ENCODE measurements at places on chromosomes 6 and 20.

GRCh38 chr6:170439366-170440361 lies 113.4 kb downstream of the PSMB1 start:
- DNase-seq: no peak

DNA sequence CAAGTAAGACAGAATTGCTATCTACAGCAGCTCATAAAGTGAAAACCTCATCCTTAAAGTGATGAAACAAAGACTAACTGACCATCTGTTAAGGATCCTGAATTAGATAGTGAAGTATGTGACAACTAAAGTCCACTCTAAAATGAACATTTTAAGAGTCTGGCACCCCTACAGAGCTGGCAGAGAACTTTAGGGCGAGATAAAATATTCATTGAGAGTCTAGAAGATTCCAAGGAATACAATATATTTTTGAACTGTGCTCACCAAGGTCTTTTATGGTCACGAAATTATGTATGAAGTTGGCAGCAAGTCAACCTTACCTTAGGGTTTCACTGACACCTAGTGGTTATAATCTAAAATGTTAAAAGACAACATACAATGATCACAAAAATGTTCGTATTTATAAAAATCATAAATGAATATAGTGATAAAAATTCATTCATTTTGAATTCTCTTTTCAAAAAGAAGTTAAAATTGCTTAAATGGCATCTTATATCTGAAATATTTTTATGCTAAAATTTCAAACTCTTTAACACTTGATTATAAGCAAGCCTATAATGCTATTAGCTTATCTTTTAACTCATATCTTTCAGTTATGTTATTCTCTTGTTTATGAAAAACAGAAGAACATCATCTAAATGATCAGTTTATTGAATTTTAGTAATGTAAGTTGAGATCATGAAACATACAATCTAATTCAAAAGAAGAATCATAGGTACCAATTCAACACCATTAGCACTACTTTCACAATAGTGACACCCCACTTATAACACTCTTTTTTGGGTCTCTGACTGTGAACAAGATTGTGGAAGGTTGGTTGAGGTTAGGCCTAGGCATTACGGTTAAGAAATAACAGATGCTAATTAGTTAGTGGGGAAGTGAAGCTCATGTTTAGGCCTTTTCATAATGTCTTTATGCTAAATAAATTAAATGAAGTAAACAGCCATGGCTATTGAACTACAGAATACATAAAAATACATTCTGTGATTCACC lies 27.5 kb downstream of the RSPH3 start:
- no peak for DNase-seq

DNA sequence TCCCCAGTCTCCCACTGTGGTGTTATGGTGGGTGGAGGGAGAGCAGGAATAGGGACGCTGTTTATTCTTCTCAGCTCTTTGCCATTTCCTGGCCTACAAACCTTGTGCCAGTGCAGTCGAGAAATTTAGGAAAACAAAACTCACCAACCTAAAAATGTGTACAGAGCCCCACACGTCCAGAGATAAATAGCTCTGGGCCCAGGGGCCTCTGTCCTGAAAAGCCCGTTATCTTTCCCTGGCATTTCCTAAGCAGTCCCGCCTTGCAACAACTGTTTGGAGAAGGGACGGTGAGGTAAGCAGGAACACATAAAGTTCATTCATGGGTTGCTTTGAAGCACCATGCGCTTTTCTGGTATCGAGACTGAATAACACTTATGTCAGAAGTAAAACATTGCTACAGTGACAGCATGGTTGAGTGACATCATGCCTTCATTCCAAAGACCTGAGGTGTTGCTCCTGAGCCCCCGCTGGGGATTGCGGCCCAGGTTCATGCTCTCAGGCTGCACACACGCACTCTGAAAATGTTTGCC lies 80.1 kb upstream of the NXT1 start:
- no peak for DNase-seq

- DNase-seq: no peak
Observed at GRCh38 chr6:52015953-52016352, 71.5 kb downstream of the PKHD1 start.

- DNase-seq: no peak
Observed at GRCh38 chr20:56653211-56653610, 24.1 kb downstream of the TFAP2C start.

DNA sequence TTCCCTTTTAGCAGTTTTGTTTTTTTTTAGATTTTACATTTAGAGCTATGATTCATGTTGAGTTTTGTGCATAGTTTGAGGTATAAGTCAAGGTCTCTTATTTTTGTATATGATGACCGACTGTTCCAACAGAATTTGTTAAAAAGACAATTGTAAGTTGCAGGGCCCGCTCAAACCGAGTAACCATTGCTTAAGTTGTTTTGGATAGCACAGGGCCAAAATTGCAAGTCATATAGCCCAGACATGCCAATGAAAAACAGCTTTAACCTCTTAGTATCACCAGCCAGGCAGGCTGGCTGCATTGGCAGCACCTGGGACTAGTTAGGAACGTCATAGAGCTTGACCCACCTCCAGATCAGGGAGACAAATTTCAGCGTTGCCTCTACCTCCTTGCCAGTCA lies 47.3 kb downstream of the PFDN4 start:
- no peak for DNase-seq

- peak; percentile 37 for DNase-seq
Observed at GRCh38 chr6:57173056-57173885, 1.1 kb downstream of the BAG2 start.

DNA sequence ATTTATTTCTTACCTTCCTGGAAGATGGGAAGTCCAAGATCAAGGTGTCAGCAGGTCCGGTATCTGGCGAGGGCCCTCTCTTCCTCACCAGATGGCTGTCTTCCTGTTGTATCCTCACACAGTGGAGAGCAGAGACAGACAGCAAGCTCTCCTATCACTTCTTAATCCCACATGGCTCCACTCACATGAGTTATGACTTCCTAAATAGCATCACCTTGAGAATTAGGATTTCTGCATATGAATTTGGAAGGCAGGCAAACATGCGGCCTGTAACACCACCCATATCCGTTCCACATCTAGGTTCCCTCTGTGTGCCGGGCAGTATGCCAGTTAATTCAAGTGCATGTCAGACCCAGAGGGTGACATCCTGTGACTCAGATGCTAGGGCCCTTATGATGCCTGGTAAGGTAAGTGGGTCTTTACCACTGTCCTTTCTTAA lies 2.1 kb downstream of the RAET1E start:
- peak; percentile 64 for DNase-seq

DNA sequence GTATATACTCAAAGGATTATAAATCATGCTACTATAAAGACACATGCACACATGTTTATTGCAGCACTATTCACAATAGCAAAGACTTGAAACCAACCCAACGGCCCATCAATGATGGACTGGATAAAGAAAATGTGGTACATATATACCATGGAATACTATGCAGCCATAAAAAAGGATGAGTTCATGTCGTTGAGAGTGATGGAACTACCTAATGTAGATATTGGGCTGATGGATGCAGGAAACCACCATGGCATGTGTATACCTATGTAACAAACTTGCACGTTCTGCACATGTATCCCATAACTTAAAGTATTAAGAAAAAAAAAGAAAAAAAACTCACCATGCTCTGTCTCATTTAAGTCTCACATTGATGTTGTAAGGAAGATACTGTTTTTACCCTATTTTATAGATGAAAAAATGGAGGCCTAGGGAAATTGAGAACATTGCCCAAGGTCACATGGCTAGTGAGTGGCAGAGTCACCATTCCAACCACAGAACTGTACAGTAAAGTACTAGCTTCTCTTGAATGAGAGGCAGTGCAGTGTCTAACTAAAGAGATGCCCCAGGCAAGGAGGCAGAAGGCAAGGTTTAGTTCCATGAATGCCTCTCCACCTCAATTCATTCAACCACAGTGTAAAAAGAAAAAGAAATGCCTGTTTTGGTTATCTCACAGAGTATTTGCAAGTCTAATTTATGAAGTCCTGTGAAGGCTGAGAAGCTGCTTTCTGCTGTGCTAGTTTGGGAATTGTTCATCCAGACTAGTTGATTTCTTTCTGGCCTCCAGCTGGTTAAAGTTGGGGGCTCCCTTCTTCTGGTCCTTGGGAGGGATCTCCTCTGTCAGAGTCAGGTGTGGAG lies 68.2 kb downstream of the FIG4 start:
- DNase-seq: no peak

DNA sequence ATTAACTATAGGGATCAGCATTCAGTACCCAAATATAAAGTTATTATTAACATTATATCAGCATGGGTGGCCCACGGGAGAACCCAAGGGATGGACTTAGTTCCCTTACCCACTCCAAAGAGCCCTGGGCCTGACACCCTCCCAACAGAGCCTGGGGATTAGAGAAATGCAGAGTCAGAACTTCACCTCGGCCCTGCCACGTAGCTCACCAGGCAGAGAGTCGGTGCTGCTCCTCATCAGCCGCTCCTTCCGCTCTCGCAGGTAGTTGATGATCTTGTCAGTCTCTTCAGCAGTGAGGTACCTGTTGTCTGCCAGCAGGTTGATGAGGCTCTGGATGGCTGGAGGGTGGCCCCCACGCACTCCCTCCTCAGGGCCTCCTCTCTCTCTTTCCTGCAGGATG lies 26.6 kb downstream of the NCOA5 start:
- no peak for DNase-seq

- DNase-seq: no peak
Observed at GRCh38 chr20:23005776-23006175, 29.3 kb upstream of the SSTR4 start.

GRCh38 chr20:50026746-50027575 lies 44.2 kb downstream of the SNAI1 start:
- DNase-seq: no peak

GRCh38 chr20:8228315-8228714 lies 96.2 kb downstream of the PLCB1 start:
- DNase-seq: no peak

- no peak for DNase-seq
Observed at GRCh38 chr6:164436976-164437375, 872.4 kb downstream of the C6orf118 start.

DNA sequence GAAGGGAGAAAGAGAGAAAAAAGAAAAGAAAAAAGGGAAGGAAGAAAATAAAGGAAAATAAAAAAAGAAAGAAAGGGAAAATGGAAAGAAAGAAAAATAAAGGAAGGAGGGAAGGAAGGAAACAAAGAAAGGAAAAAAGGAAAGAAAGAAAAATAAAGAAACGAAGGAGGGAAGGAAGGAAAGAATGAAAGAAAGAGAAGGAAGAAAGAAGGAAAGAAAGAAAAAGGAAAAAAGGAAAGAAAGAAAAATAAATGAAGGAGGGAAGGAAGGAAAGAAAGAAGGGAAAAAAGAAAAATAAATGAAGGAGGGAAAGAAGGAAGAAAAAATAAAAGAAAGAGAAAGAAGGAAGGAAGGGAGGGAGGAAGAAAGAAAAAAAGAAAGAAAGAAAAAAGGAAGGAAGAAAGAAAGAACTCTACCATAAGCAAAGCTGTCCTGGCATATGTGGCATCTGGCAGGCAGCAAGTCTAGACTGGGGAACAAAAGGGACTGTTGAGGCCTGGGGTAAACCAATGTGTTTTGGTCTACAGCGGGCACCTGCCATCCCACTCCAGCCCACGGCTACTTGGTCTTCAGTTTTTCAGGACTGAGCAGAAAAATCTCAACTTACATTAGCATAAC lies 86.9 kb downstream of the TFAP2C start:
- DNase-seq: no peak

DNA sequence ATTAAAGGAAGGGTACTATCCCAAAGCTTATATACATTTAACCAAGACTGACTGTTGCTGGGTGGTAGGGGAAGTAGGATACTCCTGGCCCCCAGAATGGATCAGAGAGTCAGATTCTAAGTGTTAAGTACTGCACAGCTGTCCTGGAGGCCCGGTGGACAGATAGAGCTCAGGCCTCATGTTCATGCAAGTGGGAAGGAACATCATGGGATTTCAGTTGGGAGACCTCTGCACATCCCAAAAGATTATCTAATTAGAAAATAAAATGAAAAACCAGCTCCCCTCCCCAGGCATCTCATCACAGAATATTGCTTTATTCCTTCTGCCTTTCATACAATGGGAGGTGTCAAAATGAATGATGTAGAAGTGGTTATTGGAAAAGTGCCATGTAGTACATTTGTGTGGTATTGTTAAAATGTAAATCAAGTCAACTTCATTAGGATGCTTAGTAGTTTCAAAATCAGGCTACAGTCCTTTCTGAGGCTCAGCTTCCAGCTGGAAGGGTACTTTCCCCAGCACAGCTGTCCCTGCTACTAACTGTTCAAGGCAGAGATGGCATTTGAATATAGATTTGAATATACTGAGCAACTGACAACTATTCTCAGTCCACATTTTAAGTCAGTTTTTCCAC lies 82.9 kb downstream of the SLC35B3 start:
- DNase-seq: no peak

- DNase-seq: no peak
Observed at GRCh38 chr6:74420221-74420620, 724.2 kb downstream of the CD109 start.

- DNase-seq: no peak
Observed at GRCh38 chr6:84867521-84867920, 103.1 kb upstream of the TBX18 start.

DNA sequence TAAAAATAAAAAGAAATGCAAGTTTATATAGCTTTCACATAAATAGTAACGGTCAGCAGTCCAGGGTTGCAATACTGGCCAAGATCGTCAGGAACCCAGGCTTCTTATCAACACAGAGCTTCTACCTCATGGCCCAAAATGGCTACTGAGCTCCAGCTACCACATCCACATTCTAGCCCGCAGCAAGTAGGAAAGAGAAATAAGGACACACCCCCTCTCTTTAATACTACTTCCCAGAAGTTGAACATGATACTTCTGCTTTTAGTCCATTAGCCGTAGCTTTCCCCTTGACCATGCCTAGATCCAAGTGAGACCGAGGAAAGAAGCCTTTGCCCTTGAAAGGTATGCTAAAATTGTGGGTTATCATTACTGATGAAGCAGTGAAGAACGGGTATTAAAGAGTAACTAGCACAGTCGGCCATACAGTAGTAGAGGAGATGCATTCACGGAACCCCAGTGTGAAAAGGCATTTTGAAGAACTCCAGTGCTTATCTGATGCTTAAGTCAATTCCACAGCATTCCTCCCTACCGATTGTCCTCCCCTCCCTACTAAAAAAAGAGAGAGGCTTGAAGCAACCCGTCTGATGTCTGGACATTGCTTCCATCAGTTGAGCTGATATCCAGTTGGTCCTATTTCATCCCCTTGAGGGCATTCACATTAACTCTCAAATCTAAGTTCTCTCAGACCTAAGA lies 226.9 kb upstream of the RREB1 start:
- no peak for DNase-seq

- DNase-seq: no peak
Observed at GRCh38 chr20:20926222-20926905, 179.8 kb downstream of the LINC00237 start.

GRCh38 chr6:125423047-125423446 lies 121.3 kb upstream of the HDDC2 start:
- DNase-seq: no peak

- DNase-seq: no peak
Observed at GRCh38 chr6:169248521-169248971, 5.1 kb downstream of the THBS2 start.

DNA sequence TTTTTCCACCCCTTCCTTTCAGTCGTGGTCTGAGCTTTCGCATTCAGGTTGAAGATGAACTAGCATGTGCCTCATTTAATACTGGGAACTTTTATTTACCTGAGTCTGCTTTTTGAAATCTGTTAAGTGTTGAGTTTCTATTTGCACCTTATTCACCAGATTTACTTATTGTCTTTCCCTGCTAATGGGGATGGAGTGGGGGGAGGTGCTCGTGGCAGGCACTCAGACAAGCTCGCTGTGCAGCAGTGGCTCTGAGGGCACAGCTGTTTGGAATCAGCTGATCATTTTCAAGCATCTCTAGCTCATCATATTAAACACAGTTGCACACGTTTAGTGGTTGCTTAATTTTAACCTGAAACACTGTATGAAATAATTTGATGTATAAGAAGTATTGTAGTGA lies 35.6 kb downstream of the UTRN start:
- DNase-seq: no peak

All from CD4-positive, alpha-beta T cell treated with Interleukin-6 for 4 hours (primary cell).